Aorta (tissue), 5 donors: ENCODE measurements at places on chromosomes 3 and 15. TPM values are rescaled to one million over a fixed set of nuclear protein-coding genes. Genes with fewer than 3 reads are reported as not detected.

DOCK3 gene
- 0.72 TPM for total RNA-seq

DNA sequence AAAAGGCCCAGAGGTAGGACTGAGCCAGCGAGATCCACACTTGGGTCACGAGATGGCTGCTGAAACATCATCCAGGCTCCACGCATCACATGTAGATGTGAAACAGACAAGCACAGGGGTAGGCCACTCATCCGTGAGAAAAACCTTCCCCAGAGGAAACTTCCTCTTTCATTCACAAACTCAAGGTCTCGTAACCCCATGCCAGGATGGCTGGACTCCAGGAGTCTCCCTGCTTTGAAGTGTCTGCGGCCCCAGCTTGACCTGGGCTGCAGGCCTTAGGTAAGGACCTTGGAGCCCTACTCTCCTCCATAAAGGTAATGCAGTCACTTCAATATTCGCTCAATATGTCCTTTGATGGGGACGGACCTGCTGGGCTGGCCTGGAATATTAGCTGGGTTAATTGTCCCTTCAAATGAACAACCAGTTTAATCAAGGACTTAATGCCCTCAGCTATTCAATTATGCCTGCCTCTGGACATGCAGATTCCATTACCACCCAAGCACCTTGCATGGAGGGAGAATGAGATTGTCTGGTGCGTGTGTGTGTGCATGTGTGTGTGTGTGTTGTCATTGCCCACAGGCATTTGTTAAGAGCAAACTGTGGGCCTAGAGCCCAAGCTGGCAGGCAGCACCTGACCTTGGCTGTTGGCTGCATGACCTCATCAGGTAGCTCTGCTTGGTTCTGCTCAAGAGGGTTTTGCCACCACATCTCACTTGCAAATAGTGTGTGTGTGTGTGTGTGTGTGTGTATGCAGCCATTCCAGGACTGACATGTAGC, 186.9 kb upstream of the TLE3 start:
- no peak for DNase-seq

RTP1 gene
- 0.16 TPM for total RNA-seq

GRCh38 chr3:171165499-171165921, 139.0 kb upstream of the SLC2A2 start:
- DNase-seq, result no peak

GPR171 gene
- total RNA-seq, result 0.96 TPM

DNA sequence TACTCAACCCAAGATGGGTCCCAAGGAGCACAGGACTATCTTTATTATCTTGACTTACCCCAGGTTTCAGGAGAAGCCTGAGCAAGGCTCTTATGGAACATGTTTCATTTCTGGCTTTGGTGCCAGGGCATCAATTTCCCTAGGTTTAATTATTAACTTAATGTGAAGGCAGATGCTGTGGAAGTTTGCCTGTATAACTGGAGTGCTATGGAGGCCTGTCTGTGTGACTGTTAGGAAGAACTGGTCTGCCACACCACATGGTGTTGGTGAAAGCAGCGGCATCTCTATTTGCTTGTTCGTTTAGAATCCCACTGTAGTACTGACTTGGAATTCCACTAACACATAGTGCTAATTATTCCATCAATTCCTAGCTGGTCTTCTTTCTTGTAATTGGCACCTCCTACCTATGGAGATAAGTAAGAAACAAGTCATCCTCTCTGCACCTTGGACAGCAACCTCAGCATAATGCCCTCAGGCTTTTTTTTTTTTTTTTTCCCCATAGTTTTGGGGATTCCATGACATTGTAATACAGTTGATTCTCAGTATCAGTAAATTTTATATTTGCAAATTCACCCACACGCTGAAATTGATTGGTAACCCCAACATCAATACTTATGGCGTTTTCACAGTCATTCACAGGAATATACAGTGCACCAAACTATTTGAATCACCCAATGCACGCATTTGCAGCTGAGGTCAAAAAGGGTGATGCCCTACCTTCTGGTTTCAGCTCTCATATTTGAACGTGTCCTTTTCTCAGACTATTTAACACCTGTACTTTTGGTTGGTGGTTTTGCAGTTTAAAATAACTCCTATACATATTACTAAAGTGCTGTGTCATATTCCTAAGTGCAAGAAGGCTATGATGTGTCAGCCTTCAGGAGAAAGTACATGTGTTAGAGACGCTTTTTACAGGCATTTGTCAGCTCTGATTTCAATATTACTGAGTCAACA, 772.8 kb upstream of the LMCD1 start:
- no peak for DNase-seq

NDUFAF3 gene
- total RNA-seq, result 55.8 TPM

GRCh38 chr3:134317106-134317947, 56.9 kb downstream of the AMOTL2 start:
- DNase-seq, result no peak

- DNase-seq, result no peak
Measured at GRCh38 chr3:134941820-134942219, 146.8 kb downstream of the EPHB1 start.

DNA sequence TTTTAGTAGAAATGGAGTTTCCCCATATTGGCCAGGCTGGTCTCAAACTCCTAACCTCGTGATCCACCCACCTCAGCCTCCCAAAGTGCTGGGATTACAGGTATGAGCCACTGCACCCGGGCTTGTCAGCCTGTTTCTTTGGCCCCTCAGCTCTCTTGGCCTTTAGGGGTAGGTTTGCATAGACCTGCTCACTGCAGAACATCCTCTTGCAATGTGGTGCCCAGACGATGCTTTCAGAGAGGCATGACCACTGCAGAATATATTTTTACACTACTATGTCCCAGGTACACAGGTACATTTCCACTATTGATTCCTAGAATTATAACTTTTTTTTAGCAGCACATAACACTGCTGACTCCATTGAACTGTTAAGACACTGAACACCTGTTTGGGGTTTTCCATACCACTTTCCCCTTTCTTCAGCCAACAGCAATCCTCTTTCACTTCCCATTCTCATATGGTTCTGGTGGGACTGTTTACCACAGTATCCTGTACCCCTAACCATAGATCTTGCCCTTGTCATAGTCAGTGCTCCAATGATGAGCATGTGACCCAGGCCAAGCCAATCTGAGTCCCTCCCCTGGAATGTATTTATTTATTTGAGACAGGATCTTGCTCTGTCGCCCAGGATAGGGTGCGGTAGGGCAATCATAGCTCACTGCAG, 21.1 kb downstream of the CCDC32 start:
- no peak for DNase-seq

- DNase-seq, result no peak
Measured at GRCh38 chr3:94776401-94776915, 713.6 kb downstream of the NSUN3 start.

- DNase-seq, result no peak
Measured at GRCh38 chr3:88863196-88863595, 244.2 kb upstream of the EPHA3 start.

DNA sequence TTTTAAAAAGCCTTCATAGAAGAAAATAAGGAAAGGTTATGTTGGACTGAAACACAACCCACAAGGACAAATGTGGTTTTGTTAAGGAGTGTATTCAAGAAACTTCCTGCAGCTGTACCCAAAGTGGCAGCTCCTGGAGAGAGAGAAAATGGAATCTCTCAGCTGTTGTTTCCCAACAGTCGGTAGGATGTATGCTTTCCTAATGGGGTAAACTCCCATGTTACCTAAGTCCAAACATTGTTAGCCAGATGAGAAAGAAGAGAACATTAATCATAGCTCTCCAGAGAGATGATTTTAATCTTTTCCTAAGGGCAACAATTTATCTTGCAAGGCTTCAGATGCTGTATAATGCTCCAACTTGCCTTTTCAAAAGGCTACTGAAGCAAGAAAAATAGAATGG, 22.6 kb upstream of the TEX9 start:
- DNase-seq, result no peak

- DNase-seq, result no peak
Measured at GRCh38 chr15:41969851-41970431, 2.4 kb downstream of the EHD4 start.

PLAAT1 gene
- 0.45 TPM for total RNA-seq

LNP1 gene
- 5.1 TPM for total RNA-seq

DNA sequence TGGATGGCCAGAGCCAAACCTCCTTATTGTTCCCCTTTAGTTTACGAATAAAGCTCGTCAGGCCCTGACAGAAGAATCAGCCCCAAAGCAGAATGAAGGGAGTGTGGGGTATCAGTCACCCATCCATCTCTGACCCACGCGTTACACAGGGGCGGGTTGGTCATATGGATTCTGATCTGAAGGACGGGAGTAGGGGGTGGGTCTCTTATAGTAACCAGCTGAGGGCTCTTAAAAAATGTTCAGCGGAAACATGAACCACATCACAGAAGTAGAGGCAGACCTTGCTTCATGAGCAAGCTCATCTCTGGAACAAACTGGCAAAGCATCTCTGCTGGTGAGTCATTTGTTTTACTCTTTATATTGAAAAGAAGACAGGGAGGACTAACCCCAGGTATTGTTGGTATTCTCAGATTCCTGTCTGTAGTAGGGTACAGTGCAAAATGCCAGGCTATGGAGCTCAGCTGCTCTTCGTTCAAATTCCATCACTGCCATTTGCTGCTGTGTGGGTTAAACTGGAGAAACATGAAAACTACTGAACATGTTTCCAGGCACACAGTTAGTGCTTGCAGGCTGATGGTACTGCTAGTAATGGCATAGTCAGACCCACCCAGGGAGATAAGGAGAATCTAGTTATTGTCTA, at the start of gene CXCR6:
Gene CXCR6, plus strand, starts transcription at position 258 of the 640 bp plus-strand sequence. CDS start 3,018 bp downstream, outside the sequence.
- DNase-seq, result no peak

GRCh38 chr3:151896246-151897012, 23.0 kb downstream of the SUCNR1 start:
- DNase-seq, result no peak

GRCh38 chr3:129793942-129794310, 99.6 kb downstream of the TMCC1 start:
- no peak for DNase-seq

DNA sequence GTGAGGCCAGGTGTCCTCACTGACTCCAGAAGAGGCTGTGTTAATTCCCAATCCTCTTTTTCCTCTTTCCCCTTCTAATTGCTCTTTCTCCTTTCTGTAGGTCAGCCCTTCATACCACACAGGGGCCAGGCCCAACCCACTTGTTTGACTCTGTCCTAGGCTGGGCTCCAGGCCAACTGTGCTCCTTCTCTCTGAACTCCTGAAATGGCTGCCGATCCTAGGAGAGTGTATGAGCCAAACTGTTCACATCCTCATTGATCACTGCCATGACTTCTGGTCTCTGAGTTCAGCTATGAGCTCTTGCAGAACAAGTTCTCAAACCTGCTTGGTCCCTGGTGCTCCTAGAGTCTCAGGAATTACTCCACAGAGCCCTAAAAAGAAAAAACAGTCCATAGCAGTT, 145.1 kb downstream of the VGLL4 start:
- peak; percentile 73 for DNase-seq

GRCh38 chr15:37094915-37095711, 5.2 kb downstream of the MEIS2 start:
- peak; percentile 48 for DNase-seq

ACAP2 gene
- total RNA-seq, result 70.3 TPM

DNA sequence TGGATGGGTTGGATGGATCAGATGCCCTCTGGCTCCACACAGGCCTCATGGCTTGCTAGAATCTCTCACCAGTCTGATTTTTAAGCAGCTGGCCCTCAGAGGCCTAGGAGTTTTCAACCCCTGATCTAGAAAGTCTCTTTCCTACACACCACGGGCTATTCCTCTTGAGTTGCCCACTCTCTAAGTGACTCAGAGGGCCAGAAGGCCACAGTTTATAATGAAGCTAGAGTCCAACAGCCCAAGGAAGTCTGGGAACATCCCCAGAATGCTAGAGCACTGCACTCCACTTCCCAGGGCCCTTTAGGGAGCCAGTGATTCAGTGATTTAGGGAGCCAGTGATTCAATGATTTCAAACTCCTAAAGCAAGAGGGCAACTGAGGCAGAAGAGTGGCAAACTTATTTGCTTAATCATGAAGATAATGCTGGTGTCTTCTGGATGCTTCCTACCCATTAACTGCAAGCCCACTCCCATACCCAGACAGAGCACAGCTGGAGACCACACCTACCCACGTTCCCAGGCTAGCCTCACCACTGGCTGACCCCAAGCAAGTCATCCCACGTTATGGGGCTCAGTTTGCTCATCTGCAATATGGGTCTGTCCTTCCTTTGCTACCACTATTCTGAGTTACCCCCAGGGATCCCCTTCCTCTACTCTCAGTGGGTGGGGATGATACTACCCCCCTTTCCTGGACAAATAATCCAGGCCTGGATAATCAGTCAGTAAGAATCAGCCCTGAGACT, 36.7 kb downstream of the ABTB1 start:
- DNase-seq, result peak; percentile 21

- no peak for DNase-seq
Measured at GRCh38 chr3:105394177-105394576, 27.5 kb downstream of the ALCAM start.
